ENCODE measurements at places on chromosomes 13 and 19.
A peak's percentile ranks its signal among the peaks of the same experiment; 100 is the strongest.

DNA sequence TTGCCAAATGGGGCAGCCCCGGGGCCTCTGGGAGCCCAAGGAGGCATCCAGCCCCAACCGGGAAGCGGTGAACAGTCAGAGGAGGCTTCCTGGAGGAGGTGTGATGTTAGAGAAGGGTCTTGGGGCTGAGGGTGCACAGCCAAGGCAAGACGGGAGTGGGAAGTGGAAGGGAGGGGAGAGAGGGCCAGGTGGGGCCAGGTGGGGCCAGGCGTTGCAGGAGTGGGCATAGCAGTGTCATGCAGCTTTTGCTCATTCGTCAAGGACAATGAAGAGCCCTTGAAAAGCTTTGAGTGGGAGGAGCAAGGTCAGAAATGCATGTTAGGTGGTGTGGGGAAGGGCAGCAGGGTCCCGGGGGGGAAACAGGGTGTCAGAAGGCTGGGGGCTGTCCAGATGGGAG lies 1.8 kb downstream of the FBN3 start:
- DNase-seq, result no peak

- DNase-seq, result no peak
Measured at GRCh38 chr19:7994114-7994513, 11.3 kb downstream of the ELAVL1 start.

DNA sequence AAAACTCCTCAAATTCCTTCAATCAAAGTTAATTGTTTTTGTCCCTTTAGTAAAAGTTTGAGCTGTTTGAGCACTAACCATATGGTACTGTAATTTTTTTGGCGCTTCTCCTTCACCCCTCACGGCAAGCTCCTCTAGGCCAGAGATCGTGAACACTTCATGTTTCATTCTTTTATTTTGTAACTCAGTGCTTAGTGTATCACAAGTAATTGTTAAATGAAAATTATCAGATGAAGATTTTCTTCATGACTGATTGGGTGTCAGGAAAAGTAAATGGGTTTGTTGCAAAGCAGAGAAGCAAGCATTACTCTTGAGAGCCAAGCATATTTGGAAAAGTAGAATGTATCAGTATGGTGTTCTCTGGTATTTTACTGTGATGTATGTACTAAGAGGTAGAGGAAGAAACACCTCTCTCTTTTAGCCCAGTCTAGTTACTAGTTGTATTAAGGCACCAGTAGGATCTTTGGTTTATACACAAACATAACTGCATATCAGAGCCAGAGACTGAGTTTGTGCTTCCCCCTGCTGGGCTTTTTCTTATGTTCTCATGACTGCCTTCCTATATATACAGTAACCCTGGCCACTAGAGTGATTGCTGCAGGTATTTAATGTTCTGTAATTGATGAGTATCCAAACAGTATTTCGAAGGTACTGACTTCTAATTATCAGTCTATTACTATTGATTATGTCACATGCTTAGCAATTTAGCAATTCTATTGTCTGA lies 202.3 kb upstream of the KLHL1 start:
- peak; percentile 11 for DNase-seq

DNA sequence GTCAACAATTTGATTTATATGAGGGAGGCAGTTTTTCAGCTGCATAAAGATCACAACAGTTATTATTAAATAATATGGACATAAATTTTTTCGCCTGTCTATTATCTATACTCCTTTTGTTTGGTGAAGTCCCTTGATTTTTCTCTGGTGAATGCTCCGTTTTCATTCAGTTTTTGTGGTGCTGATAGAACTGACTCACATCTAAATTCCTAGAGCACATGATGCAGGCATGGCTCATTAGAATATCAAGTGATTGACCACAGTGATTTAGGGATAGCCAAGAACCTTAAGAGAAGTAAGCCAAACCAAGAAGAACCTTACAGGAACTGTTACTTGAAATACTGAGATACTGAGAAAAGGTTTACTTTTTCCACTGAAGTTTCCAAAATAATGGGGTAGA lies 208.9 kb downstream of the PRR20E start:
- DNase-seq, result no peak

GRCh38 chr13:33092073-33092987 lies 76.1 kb downstream of the KL start:
- DNase-seq, result no peak

- DNase-seq, result no peak
Measured at GRCh38 chr19:28443361-28443760, 769.6 kb downstream of the UQCRFS1 start.

DNA sequence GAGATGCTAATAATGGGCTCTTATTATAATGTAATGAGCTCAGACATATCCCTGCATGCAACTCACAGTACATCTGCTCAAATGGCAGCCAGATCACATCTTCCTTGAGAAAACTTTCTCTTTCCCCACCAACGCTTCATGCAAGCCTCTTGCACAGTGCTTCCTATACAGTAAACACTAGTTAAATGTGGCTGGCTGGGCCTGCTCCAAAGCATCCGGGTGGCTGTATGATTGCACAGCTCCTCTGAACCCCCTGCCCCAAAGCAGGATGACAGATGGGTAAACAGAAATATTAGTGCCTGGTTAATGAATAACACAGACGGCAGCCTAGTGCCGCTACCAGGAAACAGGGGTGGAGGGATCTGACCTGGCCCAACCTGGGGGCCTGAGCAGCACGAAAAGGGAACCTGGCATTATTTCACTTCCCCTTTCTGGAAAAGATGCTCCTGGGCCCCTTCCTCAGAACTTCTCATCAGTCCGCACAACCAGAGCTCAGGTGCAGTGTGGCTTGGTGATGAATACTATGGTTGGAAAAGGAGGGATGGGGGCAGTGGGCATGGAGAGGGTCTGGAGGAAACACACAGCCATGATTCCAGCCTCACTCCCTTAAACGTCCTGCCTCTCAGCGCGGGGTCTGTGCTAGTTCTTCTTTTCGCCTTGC lies 10.8 kb downstream of the FFAR2 start:
- no peak for DNase-seq

DNA sequence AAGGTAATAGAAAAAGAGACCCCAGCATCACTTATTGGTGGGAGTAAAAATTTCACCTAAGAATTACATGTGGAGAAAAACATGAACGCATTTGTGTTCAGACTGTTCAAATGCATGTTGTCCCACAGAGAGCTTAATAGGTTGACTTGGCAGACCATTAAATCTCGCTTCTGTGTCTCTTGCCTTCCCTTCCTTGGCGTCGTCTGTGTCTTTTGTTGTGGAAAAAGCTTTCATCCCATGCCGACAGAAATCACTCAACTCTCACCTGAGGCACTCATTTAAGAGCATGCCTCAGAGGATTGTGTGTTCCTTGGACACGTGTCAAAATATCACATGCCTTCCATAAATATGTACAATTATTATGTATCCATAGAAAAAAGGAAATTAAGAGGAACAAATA lies 24.4 kb upstream of the CACNA1A start:
- no peak for DNase-seq

DNA sequence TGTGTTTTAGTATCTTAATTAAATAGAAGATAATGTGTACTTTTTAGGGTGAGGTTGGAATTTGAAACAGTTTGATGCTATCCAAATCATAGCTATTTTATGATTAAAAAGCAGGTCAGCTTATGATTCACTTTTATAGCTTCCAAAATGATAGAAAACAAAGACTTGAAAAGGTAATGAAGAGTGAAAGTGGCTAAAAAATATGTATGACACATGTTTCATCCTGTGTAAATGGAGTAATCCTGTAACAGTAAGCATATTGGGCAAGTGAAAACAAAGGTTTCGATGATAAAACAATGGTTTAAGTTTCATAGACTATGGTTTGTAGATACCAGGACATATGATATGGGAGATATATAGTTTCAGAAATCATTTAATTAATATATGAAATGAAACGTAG lies 456.2 kb downstream of the PCDH20 start:
- DNase-seq, result no peak

DNA sequence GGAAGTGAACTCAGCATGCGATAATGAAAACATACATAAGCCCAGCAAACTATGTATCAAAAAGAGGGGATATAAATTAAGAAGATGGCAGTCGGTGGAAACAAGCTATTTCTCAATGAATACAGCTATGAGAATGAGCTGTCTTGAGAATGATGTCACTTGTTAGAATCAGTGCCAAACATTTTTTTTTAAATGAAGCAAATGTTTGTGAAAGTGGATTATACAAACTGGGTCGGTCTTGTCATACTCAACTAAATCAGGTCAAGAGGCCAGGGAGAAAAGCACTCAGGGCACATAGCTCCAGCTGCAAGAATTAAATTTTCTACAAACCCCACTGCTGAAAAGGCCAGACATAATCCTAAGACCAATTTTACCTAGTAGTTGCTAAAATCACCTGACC lies 1048.4 kb downstream of the SLITRK1 start:
- peak; percentile 83 for DNase-seq

DNA sequence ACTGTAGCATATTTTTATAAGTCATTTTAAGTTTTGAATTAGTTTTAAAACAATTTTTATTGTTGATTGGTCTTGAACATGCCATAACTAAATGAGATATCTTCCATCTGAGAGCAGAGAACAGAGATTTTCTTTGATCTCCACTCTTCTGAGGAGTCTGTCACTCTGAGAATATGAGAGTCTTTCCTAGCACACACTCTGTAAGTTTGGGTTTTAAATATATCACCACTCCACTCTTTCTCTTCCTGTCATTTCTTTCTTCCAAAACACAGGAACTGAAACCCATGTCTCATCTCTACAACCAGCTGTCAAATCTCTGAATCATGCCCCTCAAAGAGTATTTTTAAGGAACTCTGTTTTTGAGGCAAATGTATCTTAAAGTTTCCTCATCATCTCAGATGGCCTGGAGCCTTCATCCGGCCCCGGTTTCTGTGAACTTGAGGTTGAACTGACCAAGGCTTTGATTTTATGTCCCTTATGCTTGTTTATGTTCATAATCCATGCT lies 698.2 kb upstream of the SGCG start:
- DNase-seq, result no peak

DNA sequence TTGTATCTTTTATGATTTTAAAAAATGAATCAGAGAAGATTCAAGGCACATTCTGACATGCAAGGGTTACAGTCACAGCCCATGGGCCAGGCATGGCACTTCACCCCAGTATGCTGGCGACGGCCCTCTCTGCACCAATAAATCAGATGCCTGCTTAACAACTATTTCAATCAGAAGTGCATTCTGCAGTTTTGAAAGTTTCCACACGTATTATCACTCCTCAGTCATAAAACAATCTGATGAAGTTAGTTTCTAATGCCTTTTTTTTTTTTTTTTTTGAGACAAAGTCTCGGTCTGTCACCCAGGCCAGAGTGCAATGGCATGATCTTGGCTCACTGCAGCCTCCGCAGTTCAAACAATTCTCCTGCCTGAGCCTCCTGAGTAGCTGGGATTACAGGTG lies 28.3 kb upstream of the FFAR2 start:
- no peak for DNase-seq

DNA sequence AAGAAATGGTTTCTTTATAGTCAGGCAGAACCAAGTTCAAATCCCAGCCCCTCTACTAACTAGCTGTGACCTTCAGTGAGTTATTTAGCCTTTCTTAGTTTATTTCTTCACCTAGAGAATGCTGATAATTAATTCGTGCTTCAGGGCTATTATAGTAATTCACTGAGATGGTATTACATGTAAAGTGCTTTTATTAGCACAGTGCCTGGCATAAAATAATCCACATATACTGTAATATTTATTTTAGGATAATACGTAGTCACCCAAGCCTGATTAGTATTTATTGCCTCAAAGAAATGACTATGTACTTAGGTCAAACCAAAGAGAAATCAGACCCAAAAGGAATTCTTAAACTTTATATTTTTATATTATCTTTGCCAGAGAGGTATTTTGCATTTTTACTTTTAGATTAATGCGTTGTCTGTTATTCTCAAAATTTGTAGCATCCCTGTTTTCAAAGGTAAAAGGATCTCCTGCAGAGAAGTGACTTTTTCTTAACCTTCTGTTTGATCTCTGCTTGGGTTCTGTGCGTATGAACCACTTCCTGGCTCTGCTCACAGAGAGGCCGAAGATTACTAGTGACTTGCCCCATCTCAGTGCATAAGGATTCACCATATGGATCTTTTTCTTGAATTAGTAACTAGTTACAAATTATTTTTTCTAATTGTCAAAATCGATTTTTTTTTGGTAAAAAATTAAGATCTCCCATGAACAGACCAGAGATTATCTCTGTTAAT lies 19.7 kb downstream of the UBAC2 start:
- no peak for DNase-seq
